Tibial nerve (tissue), 4 donors: ENCODE measurements at places on chromosomes 16 and 17.

- H3K36me3 ChIP-seq, result no peaks in the 10 kb centered on the region
- H3K27ac ChIP-seq, result peak overlapping the region; percentile 93
- H3K4me1 ChIP-seq, result peaks cover 48% of the 10 kb centered on the region
- DNase-seq, result no peak
- no peak overlapping the region for H3K4me3 ChIP-seq
Measured at GRCh38 chr17:74455025-74455545, 11.3 kb upstream of the CD300A start.

DNA sequence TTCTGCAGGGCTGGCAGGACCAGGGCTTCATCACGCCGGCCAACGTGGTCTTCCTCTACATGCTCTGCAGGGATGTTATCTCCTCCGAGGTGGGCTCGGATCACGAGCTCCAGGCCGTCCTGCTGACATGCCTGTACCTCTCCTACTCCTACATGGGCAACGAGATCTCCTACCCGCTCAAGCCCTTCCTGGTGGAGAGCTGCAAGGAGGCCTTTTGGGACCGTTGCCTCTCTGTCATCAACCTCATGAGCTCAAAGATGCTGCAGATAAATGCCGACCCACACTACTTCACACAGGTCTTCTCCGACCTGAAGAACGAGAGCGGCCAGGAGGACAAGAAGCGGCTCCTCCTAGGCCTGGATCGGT, 1.4 kb downstream of the CDK5R1 start:
- H3K4me3 ChIP-seq, result no peak overlapping the region
- no peaks in the 10 kb centered on the region for H3K4me1 ChIP-seq
- H3K27ac ChIP-seq, result no peak overlapping the region

GRCh38 chr17:44002141-44002848, 2.1 kb upstream of the NAGS start:
- peaks cover 60% of the 10 kb centered on the region for H3K27me3 ChIP-seq
- H3K4me1 ChIP-seq, result peaks cover 29% of the 10 kb centered on the region
- no peak overlapping the region for H3K4me3 ChIP-seq
- no peaks in the 10 kb centered on the region for H3K36me3 ChIP-seq
- no peak for DNase-seq
- no peak overlapping the region for H3K27ac ChIP-seq

- no peaks in the 10 kb centered on the region for H3K36me3 ChIP-seq
- no peaks in the 10 kb centered on the region for H3K4me1 ChIP-seq
- no peak overlapping the region for H3K4me3 ChIP-seq
- no peak for DNase-seq
Measured at GRCh38 chr16:13797718-13798117, 122.2 kb upstream of the ERCC4 start.

- no peak for DNase-seq
- H3K27me3 ChIP-seq, result no peaks in the 10 kb centered on the region
- H3K27ac ChIP-seq, result no peak overlapping the region
- no peaks in the 10 kb centered on the region for H3K36me3 ChIP-seq
- no peaks in the 10 kb centered on the region for H3K4me1 ChIP-seq
Measured at GRCh38 chr16:10045291-10045775, 136.9 kb downstream of the GRIN2A start.

DNA sequence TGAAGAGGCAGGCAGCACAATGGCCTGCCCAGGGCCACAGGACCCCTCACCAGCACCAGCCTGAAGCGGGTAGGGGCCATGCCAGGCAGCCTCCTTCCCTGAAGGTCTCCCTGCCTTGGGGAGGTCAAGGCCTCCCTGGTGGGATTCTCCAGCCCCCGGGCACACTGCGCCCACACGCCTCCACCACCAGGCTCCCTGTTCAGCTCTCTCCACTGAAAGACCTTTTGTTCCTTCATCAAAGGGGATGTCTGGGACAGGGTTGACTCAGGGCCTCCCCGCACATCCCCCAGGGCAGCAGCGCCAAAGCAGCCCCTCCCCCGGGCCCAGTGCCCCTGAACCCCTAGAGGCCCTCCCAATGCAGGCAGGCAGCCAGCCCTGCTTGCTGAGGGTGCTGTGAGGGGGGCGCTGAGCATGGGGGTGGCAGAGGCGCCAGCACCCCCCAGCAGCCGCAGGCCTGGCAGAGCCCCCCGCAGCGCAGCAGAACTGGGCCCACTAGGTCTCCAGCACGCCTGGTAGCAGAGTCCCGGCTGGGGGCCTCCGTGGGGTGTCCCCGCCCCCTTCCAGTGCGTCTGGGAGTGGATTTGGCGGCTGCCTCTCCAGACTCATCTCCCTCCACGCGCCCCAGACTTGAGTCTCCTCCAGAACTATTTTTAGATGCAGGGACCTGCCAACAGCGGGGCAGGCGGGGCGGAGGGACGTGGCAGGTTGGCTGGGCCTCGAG, 13.1 kb downstream of the BCAR1 start:
- H3K27me3 ChIP-seq, result no peaks in the 10 kb centered on the region
- H3K27ac ChIP-seq, result peak overlapping the region; percentile 92
- H3K4me1 ChIP-seq, result peaks cover 84% of the 10 kb centered on the region
- no peak overlapping the region for H3K4me3 ChIP-seq
- DNase-seq, result peak; percentile 59
- peaks cover 50% of the 10 kb centered on the region for H3K36me3 ChIP-seq

DNA sequence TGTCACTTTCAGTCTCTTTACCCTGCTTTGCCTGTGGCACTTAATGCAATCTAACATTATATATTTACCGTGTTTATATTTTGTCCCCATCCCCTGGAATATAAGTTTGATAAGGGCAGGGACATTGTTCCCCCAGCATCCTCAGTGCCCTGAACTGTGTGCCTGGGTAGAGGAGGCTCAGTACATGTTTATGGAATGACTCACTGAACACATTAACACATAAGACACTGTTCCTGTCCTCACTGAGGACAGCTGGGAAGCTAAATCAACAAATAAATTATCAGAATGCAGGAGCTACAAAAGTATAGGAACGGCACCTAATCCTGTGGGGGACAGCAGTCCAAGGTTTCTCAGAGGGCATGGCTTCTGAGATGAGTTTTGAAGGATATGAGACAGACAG, 27.8 kb downstream of the GRIN2A start:
- H3K4me3 ChIP-seq, result no peak overlapping the region
- no peak for DNase-seq
- no peaks in the 10 kb centered on the region for H3K4me1 ChIP-seq
- no peaks in the 10 kb centered on the region for H3K27me3 ChIP-seq
- no peak overlapping the region for H3K27ac ChIP-seq
- no peaks in the 10 kb centered on the region for H3K36me3 ChIP-seq

DNA sequence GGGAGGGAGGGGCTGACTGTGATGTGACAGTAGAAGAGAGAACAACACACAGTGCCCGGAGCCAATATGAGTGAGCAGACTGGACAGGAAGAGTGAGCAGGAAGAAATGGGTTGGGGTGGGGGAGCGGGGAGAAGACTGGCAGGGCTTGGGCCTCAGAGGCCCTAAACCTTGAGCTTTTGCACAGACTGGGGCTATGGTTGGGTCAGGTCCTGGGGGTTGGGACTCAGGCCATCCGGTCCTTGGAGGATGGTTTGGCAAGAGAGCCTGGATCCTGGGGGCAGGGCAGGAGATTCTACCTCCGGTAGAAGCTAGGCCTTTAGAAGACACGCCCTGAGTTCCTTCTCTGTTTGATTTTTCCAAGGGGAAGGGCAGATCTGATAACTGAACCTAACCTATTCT, 1.1 kb downstream of the CAMTA2 start:
- peak overlapping the region; percentile 92 for H3K27ac ChIP-seq
- H3K4me1 ChIP-seq, result peaks cover 26% of the 10 kb centered on the region
- peak overlapping the region; percentile 93 for H3K4me3 ChIP-seq

DNA sequence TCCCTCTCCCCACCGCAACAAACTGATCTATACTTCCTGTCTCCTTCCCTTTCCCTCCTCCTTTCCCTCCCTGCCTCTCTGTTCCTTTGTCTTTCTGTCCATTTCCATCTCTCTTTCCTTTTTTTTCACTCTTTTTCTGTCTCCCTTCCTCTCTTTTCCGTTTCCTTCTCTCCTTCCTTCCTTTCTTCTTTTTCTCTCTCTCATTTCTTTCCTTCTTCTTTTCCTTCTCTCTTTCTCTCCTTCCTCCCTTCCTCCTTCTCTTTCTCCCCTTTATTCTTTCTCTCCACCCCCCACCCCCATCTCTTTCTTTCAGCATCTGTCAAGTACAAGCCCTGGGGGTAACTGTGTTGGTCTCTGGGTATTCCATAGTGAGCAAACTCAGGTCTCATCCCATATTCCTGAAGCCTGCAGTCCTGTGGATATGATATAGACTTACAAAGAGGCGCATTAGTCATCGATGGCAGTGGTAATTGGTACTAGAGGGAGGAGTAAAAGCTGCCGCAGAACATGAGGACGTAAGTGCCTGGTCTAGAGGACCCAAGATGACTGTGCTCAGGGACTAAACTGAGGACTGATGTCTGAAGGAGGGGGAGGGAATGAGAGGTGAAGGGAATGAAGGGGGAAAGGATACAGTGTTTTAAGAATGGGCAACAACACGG, 50.4 kb downstream of the VAT1L start:
- no peak overlapping the region for H3K27ac ChIP-seq
- H3K4me3 ChIP-seq, result no peak overlapping the region
- H3K4me1 ChIP-seq, result peaks cover under 1% of the 10 kb centered on the region
- DNase-seq, result no peak

GRCh38 chr17:81549826-81550225, 2.3 kb downstream of the FAAP100 start:
- no peak overlapping the region for H3K27ac ChIP-seq
- H3K4me1 ChIP-seq, result peaks cover 34% of the 10 kb centered on the region
- no peak for DNase-seq
- peaks cover 59% of the 10 kb centered on the region for H3K36me3 ChIP-seq
